ENCODE measurements at places on chromosomes 5 and 9.

DNA sequence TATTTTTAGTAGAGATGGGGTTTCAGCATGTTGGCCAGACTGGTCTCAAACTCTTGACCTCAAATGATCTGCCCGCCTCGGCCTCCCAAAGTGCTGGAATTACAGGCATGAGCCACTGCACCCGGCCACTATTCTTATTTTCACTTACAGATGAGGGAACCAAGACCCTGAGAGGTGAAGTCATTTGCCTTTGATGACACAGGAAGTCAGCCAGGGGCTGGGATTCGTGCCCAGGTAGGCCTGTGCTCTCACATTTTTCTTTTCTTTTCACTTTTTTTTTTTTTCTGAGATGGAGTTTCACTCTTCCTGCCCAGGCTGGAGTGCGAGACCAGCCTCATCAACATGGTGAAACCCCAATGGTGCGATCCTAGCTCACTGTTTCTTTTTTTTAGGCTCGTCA is 22.2 kb downstream of the ENG start:
- no peak for DNase-seq

- DNase-seq: no peak
These were observed 43.3 kb downstream of the PRDM6 start for GRCh38 chr5:123132316-123132715.

GRCh38 chr5:42951293-42951840 is 88.8 kb downstream of the ANXA2R start:
- DNase-seq: no peak

- no peak for DNase-seq
These were observed 102.4 kb downstream of the NFIB start for GRCh38 chr9:14211564-14211963.

DNA sequence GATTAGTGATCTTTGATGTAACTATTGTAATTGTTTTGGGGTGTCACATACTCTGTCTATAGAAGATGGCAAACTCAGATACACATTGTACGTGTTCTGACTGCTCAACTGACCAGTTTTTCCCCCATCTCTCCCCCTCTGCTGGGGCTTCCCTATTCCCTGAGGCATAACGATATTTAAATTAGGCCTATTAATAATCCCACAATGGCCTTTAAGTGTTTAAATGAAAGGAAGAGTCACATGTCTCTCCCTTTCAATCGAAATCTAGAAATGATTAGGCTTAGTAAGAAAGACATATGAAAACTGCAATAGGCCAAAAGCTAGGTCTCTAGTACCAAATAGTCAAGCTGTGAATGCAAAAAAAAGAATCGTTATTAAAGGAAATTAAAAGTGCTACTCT is 265.6 kb downstream of the TMEM232 start:
- no peak for DNase-seq

DNA sequence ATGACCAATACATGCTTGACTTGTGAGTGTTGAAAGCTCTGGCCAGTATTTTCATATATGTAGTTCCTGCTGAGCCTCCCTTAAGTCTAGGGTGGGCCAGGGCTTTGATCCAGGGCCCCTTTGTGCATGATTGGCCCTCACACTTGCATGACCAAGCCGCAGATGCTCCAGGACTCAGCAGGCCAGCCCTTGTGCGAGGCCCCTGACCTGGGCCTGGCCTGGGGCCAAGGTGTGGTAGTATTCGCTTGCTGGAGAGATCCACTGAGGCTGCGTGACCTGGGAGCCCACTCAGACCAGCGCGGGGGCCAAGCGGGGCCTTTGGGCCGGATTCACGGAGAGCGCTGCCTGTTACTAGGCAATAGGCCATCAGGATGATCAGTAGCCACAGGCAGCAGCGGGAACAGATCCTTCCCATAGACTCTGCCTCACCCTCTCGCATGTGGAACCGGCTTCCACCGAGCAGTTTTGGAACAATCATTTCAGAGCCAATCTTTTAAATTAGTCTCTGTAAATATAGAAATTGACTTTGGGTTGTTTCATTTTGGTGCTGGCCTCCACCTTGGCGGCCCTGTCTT is 79.0 kb upstream of the PTCH1 start:
- no peak for DNase-seq

DNA sequence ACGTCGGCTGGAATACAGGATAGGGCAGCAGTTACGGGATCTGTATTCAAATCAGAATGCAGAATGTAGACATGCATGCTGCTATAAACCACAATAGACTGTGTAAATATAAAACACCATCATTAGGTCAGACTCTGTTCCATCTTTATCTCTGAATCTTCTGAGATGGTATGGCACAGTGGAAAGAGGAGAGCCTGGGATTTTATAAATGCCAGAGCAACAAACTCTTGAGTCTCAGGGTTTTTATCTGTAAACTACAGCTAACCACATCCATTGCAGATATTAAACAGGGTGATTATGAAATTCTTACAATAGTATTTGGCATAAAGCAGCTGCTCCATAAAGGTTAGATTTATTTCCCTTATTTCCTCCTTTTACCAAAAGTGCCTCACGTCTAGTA is 108.7 kb downstream of the ZDHHC21 start:
- no peak for DNase-seq

GRCh38 chr9:132069046-132069898 is 10.4 kb downstream of the MED27 start:
- no peak for DNase-seq

GRCh38 chr5:3891113-3891512 is 295.5 kb downstream of the IRX1 start:
- no peak for DNase-seq

- no peak for DNase-seq
These were observed 119.9 kb downstream of the FOXD1 start for GRCh38 chr5:73328640-73329039.

GRCh38 chr5:116452774-116453368 is 121.8 kb downstream of the SEMA6A start:
- DNase-seq: no peak

DNA sequence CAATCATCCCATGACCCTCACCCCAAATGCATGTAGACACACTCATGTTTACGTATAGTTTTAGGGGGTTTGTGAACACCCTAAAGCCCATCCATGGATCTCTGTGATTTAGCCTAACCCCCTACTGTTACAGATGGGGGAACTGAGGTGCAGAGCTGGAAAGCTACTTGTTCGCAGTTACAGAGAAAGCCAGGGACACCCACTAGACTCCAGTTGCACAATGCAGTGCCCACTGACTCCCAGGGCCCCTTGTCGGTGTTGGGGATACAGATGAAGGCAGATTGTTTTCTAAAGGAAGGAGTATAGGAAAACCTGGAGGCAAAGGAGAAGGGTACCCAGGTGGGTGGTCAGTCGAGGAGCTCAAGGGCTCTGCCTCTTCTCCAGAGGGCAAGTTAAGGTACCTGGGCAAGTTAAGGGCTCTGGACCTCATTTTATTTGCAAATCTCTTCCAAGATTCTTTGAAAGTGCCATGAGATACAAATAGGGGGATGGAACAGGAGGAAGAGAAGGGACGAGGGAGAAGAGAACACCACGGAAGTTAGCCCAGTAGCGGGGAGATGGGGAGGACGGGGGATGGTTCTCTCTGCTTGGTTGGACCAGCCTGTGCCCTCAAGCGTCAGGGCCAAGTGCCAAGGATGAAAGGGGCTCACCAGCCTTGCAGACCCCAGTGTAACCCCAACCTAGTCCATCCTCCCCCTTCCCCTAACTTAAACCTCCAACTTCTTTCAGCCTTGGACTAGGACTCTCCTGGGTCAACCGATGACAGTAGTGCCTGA is 958 bp downstream of the MYOZ3 start:
- DNase-seq: no peak

DNA sequence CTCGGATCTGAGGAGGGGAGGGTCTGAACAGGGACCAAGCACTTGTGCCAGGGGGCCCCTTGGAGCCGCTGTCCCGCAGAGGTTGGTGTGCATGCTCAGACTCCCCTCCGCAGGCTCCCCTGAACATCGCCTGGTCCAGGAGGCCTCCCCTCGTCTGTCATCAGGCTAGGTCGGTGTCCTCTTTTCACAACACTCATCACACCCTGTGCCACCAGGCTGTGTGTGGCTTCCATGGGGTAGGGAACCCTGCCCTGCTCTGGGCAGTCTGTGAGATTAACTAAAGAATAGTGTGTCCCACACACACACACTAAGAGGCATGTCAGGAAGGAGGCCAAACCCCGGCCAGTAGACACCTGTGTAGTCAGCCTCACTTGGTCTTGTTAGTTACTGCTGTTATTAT is 119.3 kb downstream of the C5orf15 start:
- DNase-seq: no peak

DNA sequence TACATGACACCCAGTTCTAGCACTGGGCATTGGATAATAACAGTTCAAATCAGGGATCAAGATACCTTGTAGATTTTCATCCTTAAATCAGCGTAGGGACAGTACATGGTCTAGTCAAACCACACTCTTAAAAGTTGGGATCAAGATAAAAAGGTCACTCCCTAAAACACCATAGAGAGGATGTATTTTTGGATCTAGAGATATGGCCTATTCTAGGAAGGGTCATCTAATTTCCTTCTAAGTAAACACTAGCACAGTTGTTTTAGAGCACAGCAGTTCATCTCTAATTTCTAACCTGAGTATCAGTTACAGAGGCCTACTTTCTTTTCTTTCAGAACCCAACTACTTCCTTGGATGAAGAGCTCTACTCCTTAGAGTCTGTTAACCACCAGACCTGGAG is 166.4 kb upstream of the GRIN3A start:
- DNase-seq: no peak

GRCh38 chr5:123186771-123187170 is 97.7 kb downstream of the PRDM6 start:
- DNase-seq: peak; percentile 27

DNA sequence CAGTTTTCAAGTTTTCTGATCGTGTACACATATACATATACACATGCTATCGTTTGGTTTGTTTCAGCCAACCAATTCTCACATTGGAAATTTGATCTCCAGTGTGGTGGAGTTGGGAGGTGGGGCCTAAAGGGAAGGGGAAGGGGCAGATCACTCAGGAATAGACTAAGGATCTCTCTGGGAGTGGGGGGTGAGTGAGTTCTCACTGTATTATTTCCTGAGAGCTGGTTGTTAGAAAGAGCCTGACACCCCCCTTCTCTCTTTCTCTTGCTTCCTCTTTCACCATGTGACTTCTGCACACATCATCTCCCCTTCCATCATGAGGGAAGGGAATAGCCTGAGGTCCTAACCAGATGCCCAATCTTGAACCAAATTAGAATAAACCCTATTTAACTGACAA is 551.7 kb downstream of the MAT2B start:
- DNase-seq: no peak

GRCh38 chr5:172303572-172304335 is 20.2 kb upstream of the UBTD2 start:
- no peak for DNase-seq

DNA sequence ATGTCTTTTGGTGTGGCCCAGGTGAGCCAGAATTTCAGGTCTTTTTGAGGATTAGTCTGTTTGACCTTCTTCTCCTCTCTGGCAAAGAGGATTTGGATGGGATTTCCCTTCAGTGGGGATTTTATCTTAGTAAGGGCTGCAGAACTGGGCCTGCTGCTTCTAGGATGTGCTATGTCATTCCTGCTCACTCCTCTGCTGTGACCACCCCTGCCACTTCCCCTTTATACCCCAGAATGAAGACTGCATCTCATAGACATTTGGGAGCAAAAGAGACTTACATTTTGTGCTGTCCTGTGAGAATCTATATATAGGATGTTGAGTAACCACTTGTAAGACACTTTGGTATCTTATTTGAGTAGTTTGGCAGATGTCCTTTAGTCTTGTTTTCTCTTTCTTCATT is 76.2 kb downstream of the ARHGAP26 start:
- DNase-seq: no peak

- DNase-seq: no peak
These were observed 10.2 kb downstream of the PRKAA1 start for GRCh38 chr5:40787986-40788385.

DNA sequence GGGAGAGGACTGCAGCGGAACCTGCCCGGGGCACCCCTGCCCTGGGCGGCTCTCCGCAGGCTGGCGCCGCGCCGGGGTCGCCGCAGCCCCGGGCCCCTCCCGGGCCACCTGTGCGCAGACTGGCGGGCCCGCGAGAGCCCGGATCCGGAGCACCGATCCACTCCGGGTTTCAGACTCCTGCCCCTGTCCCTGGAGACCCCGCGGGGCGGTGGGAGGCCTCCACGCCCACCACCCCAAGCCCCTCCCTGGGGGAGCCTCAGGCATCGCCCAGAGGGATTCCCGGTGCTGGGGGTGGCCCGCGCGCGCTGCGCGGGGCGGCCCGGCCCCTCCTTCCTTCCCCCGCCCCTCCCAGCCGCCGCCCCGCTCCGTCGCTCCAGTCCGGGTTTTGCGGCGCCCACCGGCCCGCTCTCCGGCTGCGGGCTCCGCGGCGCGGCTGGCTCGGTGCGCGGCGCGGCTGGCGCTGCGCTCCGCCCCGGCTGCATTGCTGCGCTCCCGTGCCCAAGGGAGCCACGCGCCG is at the start of gene UNC5A:
Gene UNC5A (plus strand): TSS at position 479 of the 517 bp plus-strand sequence. CDS start 192 bp downstream, outside the sequence.
- DNase-seq: peak; percentile 88

- DNase-seq: no peak
These were observed 13.6 kb downstream of the UNC5A start for GRCh38 chr5:176823869-176824412.

GRCh38 chr5:57777174-57777581 is 294.6 kb upstream of the ACTBL2 start:
- DNase-seq: no peak

DNA sequence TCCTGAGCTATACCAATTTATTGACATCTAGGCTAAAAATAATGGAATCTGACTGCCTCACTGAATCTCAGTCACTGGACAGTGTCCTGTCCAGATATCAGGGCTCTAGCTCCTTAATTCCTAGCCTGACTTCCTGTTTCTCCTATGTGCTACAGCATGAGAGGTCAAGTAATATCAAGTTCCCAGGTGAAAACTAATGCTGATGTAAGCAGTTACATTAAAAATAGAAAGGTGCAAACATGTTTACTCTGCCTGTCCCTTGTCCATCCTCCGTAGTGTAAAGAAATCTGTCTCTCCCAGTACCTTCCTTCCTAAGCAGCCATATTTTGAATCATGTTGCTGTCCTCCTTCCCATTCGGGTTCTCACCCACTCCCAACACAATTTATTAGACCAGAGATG is 145.9 kb upstream of the GHR start:
- DNase-seq: no peak

GRCh38 chr5:14286574-14287421 is 143.7 kb downstream of the TRIO start:
- no peak for DNase-seq

DNA sequence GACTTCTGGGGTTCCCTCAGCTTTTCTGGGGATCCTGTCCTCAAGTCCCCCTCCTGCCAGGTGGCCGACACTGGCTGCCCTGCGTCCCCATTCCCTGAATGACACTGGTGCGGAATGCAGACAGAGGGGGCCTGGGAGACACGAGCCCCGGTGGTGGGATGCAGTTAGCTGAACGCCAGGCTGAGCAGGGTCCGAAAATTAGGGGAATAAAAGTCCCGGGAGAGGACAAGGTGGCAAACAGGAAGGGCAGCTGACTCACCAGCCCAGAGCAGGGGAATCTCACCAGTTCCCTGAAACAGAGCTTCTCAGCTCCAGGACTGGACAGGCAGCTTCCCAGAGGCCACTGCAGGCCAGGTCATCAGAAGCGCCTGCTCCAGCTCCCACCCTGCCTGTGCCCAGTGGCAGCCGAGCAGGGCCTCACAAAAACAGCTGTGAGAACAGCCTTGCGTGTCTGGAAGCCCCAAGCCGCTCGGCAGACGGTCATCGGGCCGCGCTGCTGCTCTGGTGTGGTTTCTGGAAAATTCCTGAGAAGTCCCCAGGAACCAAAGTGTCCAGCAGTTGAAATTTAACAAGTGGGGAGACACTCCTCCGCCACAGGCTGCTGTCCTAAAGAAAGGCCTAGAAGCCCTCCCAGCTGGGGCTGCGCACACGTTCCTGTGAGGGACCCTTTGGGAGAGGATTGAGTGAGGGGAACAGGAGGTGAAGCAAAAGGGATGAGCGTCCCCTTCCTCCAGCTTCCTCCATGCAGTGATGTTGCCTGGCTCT is 47.6 kb upstream of the EXOC3 start:
- no peak for DNase-seq

Measured in neural progenitor cell (in vitro differentiated cells).